Fibroblast of upper back skin (primary cell): ENCODE measurements at places on chromosomes 4 and X.

DNA sequence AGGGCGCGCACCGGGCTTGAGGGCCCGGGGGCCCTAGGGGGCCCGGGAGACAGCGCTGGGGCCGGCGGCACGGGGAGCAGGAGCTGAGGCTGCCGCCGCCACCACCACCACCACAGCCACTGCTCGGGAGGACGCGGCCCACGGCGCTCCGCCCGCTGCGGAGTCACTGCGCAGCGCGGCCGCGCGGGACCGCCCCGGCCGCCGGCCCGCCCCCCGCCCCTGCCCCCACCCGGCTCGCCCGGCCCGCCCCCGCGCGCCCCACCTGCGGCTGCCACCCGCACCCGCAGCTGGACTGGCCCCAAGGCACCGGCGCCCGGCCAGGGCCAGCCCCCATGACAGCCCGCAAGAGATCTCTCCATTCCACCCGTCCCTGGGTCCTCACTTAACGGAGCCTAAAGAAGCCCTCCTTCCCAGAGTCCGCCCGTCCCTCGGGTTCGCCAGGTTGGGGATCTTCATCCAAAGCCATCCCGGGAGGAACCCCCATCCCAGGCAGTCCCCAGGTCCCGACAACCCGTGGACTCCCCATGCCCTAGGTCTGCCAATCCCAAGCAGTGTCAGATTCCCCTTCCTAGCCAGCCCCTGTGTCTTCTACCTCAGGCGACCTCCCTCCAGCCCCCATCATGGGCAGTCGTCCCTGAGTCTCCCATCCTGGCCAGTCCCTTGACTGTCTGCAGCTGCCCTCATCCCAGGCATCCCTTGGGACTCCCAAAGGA lies 40.0 kb upstream of the IQSEC2 start:
- no peak for DNase-seq

GRCh38 chr4:10783351-10783750 lies 98.8 kb upstream of the CLNK start:
- peak; percentile 92 for DNase-seq

DNA sequence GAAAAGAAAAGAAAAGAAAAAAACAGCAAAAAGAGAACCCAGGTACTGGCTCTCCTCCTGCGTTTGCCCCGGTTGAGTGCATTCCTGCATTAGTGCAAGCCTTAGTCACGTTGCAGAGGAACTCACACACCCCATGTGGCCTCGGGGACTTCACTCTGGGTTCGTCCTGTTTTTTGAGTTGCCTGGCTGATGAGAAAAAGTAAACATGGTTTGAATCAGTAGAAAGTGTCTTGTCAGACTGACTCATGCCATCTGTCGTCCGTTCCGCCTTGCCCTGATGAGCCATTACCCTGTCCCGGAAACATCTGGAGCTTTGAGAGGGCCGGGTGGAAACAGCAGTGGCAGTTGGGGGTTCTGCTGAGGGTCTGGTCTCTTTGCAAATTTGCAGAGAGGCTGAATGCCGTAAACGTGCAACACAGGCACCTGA lies 16.3 kb downstream of the CD99 start:
- DNase-seq = peak; percentile 91

DNA sequence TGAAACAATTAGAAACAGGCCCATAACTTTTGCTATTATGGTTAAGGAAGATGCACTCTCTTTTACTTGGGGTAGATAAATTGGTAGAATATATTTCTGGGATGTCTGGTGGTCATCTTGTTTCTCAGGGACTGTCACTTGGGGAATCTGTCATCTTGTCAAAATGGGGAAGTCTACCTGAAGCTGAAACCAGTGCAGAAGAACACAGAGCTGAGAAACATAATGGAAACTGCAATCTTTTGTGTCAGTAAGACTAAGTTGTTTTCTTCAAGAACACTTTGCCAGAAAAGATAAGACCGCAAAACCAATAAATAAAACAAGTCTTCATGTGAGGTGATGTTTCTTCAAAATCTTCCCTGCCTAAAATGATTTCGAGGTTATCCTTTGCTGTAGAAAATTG lies 92.0 kb downstream of the NAA11 start:
- DNase-seq = no peak

- peak; percentile 97 for DNase-seq
Measured at GRCh38 chr4:47914220-47914925, at the start of gene NFXL1. Gene NFXL1, minus strand, starts transcription at chr4:47914583. Its CDS starts 380 bp downstream, at chr4:47914203.

DNA sequence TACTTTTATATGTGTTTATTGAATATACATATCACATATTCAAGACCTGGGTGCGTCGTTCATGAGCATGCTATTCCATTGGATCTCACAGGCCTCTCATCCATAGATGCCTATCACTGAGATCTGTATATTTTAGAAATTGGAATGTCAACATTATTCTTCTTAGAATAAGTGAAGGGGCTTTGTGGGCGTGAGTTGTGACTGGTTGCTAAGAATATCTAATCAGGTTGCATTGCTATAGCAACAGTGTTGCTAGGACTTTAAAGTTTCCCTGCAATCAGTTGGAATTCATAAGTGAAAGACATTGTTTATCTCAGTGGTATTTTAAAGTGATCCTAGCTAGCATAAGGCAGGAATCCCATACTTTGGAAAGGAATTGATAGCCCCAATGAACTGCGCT lies 36.7 kb upstream of the ANK2 start:
- no peak for DNase-seq

DNA sequence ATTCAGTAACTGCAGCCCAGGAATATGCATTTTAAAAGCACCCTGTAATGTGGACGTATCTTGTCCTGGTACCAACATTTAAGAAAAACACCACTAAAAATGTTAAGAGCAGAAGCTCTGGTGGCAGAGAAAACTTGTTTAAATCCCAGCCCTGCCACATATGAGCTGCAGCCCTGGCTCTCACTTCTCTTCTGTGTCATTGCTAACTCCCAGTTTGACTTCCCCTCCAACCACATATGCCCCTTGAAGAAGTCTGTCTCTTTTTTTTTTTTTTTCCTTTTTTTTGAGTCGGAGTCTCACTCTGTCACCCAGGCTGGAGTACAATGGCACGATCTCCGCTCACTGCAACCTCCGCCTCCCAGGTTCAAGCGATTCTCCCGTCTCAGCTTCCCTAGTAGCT lies 14.8 kb downstream of the LHFPL1 start:
- no peak for DNase-seq

DNA sequence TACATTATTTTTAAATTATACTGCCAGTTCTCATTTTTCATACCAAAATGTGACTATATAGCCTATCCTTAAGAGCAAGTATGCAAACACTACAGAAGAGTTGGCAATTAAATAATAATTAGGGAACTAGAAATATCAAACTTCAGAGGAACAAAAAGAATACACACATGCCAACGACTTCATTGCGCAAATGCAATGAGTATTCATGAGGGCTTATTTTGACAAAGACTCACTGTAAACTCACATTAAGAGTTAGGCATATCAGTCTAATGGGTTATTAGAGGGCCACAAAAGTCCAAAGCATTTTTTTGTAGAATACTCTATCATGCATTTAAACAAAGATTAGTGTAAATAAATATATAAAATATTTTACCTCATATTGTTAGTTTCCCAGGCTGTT lies 31.6 kb downstream of the SLC10A7 start:
- DNase-seq = no peak

DNA sequence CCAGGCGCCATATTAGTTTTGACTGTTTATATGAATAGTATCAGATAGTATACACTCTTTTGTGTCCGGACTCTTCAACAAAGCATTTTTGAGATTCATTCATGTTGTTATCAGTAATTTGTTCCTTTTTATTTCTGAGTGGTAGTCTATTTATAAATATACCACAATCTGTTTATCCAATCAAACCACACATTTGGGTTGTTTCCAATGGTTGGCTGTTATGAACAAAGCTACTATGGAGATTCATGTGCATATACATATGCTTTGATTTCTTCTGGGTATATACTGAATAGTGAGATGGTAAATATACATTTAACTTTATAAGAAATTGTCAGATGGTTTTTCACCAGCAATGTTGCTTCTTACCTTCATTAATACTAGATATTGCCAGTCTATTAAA lies 36.8 kb upstream of the TAPT1 start:
- no peak for DNase-seq

GRCh38 chrX:153524234-153524633 lies 6.8 kb downstream of the ATP2B3 start:
- DNase-seq = no peak

- no peak for DNase-seq
Measured at GRCh38 chr4:136097676-136098075, 1434.6 kb downstream of the PCDH18 start.

DNA sequence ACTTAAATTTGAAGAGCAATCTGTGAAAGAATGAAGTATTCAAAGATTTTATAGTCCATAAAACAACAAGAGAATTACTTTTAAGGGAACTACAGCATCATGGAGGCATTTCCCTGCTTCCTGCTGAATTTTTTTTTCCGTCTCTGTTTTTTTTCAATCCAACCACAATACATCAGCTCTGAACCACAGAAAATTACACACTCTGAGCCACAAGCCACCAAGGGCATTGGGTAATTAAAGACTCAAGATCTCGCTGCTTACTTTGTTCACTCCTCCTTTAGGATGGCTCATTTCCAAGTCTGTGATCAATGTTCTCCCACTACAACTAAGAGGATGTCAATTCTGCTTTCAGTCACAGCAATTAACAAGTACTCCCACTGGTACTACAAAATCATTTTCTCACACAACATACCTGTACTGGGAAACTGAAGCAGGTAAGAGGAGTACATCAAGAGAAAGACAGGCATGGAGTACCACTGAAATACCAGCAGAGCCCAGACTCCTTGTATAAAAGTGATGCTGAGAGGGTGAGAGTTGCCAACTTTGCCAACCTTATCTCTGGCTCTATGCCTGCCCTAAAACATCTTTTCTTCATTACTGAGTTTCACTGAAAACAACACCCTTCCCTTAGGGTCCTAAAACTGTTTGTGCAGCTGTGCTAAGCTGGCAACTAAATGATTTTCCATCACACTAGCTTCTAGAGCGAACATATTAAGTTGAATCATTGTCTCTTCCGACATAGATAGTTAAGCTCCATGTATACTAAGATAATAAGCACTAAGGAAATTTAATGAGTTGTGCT lies 105.8 kb upstream of the MAGEB18 start:
- DNase-seq = peak; percentile 21

GRCh38 chr4:6298035-6298434 lies 28.4 kb downstream of the WFS1 start:
- no peak for DNase-seq

DNA sequence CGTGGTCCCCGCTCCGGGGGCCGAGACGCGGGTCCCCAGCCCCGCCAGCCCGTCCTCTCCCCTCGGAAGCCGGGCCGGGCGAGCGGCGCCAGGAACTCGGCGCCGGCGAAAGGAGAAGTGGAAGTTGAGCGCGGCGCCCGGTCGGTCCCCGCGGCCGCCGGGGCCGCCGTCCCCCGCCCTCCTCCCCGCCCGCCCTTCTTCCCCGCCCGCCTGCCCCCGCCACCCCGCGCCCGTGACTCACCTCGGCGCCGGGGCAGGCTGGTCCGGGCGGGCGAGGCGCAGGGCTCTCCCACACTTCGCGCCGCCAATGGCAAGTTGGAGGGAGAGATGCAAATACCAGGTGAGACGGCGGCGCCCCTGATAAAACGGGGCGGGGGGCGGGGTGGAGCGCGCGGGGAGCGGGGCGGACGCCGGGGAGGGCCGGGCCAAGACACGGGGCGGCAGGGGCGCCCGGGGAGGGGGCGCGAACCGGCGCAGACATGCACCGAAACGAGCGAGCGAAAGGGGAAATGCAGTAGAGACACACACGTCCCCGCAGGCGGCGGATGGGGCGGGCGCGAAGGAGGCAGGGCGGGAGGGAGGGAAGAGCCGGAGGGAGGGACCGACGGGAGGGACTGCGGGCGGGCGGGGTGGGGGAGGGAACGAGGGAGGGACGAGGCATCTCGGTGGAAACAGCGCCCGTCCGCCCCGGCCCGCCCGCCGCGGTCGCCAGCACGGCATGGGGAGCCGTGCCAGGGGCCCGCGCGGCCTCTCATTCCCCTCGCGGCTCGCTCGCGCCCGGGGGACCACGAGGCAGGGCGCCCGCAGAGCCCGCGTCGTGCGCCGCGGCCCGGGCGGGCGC lies at the start of gene ELF4:
TSS of gene ELF4 (minus strand) at position 119 of the 841 bp plus-strand sequence. CDS start 29,167 bp downstream, outside the sequence.
- peak; percentile 63 for DNase-seq

- no peak for DNase-seq
Measured at GRCh38 chrX:129804806-129805205, 25.1 kb downstream of the SASH3 start.
